ENCODE measurements at places on chromosomes 2 and 18.

DNA sequence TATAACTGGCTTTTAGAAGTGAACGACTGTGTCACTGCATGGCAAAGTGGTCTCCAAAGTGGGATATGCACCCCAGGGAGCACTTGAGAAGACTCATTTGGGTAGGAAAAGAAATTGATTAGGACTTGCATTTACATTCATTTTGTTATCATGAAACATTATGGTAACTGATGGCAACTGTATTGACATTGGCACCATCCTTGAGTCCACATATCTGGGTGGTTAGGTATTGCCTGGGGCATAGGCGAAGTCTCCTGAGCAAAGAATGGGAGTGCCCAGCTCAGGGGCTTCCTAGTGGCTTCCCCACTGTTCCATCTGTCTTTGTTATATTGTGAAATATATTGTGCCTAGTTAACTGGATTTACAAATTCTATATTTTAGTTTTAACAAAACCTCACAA, 29.2 kb downstream of the SPATS2L start:
- DNase-seq = no peak

DNA sequence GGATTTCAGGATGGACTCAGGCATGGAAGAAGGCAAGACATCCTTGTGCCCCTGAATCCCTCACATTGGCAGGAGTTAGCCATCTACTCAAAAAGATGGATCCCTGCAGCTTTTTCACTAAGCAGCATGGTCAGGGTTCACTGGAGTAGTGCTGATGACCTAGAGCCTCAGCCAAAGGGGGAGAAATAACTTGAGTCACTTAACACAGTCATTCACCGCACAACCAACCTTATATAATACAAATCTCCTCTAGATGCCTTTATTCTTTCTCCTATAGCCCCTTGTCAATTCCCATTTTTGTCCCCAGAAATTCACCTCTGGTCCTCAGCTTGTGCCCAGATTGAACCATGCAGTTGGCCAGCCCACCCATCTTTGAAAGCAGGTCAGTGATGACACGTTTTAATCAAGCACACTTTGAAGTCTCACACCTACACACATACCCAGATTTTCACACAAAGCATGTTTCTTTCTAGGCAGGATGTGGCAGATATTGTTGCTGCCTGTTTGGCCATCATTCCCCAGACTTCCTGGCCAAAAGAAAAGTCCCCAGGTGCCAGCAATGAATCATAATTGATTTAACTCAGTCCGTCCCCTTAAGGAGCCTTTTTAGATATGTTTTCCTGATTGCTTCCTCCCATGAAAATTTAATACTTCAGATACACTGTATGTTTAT, 84.2 kb downstream of the LBH start:
- DNase-seq = no peak

DNA sequence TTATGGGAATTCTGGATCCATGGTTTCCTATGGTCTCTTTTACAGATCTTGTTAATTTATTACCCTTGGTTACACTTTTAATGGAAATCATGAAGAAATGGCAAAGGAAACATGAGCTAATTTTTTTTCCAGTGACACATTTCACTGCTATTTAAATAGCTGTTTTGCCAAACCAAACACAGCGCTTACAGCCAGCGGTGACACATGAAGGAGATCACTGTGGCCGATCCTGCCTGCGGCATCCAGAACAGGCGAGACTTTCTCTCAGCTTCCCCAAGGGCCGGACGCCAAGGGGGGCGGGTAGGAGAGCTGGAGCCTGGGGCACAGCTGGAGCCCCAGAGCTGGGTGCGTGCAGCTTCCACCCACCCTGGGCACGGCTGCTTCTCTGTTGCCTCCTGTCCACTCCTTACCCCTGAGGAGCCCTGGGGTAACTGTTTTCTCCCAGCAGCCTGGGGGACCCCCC, 81.4 kb upstream of the PKDCC start:
- no peak for DNase-seq

DNA sequence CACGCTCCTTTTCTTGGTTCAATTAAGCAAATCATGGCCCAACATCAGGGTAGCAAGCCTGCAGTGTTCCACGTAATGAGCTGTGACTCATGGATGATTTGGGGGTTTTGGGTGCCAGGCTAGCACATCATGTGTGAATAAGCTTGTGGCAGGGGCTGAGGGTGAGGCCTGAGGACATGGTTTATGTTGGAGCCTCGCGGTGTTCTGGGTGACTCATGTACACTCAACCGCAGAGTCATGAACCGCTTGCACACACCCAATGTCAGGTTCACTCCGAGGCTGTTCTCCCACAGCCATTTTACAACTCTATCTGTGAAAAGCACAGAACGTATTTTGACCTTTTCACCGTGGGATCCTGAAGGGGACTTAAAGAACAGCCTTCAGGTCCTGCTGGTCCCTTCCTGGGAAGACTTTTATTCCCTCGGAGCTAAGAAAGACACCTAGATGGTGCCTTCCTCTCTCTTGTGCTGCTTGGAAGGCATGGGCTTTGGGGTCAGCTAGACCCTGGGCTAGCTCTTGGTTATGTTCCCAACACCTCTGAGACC, 139.9 kb upstream of the ZEB2 start:
- no peak for DNase-seq

DNA sequence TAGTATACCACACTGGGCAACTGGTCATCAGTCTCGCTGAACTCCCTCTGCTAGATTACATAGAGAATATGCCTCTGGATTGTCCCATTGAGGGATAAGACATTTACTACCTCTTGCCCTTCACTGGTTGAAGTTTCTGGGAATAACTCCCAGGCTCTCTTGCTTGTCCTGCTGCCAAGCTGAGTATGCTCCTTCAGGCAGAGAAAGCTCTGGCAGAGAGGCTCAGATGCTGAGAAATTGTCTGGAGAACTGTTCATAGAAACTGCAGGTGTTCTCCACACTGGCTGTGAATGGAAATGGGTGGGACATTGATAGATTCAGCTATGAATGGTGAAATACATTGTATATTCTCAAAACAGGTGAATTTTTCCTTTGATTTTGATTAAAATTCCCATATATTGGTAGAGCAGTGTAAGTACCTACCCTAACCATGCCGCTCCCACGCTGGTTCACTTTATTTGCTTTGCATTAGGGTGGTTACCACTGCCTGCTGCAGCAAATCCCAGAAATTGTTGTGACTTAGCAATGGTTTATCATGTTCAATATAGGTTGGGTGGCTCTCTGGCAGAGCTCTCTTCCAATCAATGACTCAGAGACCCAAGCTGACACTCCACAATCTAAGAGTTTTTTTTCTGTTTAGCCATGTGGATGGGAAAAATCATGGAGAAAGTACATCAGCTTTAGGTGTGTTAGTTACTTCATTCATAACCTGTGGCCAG, 36.7 kb downstream of the FAM117B start:
- no peak for DNase-seq

DNA sequence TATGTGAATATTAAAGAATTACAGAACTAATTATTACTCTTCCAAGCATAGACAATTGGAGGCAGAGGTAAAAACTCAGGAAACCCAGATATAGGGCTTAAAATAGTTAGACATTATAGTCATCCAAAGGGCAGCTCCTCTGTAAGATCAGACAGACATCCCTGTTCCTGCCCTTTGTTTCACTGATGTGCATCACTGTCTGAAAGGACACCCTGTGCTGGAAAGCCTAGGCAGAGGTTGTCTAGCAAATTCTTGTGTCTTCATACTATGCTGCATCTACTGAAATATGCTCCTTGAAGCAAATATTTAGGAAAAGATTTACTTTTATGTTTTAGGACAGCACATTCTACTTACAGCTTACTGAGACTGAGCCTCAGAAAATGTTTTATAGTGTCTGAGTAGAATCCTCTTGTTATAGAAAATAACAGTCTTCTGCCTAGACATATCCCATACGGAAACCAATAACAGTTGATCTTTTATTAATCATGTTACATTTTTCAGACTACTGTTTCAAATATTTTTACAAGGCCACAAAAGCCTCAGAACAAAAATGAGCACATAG, 977.3 kb upstream of the CDH2 start:
- no peak for DNase-seq

DNA sequence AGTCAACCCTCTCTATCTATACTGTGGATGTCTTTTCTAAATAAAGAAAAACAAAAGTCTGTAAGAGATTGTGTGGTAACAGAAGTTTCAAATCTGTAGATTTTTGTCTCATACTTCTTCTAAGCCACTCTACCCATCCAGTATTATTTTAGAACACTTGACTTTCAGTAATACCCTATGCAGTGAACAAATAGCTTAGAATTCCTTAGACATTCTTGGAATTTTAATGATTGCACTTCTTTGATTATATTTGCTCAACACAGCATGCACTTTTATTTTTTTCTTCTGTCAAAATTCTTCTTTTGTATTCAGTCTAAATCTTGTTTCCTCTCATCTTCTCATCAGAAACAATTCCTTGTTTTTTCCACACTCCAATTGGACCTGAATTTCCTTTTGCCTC, 1080.2 kb downstream of the SUCLG1 start:
- DNase-seq = no peak

DNA sequence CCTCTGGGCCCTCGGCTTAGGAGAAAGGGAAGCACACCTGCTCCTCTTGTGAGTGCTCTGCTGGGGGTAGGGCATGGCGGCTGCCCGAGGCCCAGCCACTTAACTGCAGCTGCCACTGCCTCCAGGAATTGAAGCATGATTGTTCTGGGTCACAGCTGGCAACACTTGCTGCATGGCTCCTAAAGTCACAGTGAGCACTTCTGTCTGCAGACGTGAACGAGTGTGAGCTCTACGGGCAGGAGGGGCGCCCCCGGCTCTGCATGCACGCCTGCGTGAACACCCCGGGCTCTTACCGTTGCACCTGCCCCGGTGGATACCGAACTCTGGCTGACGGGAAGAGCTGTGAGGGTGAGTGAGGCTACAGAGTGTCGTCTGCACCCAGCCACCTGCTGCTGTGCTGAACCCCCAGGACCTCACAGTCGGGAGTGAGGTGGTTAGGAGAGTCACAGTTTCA, 44.4 kb downstream of the FBLN7 start:
- DNase-seq = no peak

DNA sequence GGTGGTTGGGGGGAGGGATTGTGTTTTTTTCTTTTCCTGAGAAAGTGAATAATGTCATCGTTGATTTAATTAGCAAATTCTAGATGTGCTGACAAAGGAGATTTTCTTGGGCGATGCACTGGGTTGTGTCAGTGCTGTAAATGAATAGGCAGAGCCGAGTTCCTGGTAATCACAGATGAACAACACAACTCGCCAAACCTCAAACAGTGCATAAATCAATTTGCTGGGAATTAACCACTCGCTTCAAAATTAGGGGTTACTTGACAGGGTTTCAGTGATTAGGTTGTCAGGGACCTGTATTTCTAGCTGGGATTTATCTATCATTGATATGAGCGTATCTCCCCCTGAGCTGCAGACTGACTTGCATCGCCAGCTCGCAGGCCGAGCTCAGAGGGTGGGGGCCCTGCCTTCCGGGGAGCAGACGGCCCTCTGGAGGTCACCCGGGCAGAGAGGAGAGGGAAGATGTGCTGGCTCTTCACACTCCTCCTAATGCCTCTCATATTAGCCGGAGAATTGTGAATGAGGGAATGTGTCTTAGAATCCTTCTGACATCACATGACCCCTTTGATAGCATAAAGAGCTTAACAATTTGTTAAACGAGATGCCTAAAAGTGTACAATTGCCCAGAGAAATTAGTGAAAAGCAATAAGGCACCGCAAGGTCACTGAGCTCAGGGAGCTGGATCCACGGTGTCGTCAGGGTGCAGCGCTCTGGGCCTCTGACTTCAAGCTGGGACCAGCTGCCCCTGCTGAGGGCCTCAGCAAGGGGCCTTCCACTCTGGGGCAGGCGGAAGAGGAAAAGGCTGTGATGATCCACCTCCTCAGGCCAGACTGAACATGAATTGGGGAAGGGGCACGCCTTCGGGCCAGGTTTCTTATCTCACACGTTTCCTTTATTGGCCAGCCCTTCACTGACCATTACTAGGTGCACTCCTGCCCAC, 48.9 kb downstream of the SMIM21 start:
- DNase-seq = no peak

- no peak for DNase-seq
These were observed 286.8 kb upstream of the HNMT start for GRCh38 chr2:137677466-137677865.

DNA sequence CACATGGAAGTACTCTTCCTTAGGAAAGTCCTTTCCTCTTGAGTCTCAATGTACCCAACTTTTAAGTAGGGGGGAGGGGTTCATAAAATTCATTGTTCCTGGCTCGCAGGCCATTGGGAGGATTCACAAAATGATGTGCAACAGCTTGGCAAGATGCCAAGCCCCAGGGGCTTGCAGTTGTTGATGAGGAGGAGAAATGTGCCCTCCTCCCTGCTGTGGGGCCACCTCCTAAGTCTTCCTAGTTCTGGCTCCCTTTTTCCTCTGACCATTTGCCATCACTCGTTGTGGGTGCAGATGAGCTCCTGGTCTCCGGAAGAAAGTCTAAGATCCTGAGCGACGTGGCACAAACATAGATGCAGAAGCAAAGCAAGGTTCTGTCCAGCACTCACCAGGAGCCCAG, 435.4 kb downstream of the EIPR1 start:
- DNase-seq = no peak

DNA sequence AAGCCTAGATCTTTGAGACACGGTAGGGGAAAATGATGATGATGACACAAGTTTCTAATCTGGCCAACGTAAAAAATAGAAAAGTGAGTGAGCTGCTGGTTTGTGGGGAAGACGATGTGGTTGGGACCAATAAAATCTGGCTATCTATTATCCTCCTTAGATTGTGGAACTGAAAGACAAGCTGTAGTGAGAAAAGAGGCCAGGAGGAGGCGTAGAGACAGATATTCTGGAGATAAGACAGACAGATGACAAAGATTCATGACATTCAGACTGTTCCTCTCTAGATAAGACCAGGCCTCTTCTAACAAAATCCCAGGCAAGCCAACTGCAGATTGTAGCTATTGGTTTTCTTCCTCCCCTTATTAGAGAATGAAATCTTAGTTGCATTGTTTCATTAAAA, 376.3 kb upstream of the UBE2E3 start:
- DNase-seq = no peak

DNA sequence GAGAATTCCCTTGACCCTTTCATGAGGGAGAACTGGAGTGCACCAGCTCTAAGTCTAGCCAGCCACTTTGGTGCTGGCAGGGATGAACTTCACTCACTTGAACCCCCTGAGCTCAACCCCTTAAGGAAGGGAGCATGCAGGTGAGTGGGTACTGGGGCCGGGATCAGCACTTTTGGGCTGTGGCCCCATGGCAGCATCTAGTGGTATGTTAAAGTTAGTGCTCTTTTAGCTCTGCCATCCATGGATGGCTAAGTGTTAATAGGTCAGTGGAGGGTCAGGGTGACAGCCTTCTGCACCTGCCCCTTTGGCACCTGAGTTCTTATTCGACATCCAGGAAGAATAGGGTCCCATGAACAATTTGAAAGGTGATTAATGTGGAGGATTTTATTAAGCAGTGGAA, 689.0 kb upstream of the FSHR start:
- DNase-seq = no peak

Data from HuH-7.5 (cell line).